ENCODE measurements at places on chromosomes 11 and 22.

DNA sequence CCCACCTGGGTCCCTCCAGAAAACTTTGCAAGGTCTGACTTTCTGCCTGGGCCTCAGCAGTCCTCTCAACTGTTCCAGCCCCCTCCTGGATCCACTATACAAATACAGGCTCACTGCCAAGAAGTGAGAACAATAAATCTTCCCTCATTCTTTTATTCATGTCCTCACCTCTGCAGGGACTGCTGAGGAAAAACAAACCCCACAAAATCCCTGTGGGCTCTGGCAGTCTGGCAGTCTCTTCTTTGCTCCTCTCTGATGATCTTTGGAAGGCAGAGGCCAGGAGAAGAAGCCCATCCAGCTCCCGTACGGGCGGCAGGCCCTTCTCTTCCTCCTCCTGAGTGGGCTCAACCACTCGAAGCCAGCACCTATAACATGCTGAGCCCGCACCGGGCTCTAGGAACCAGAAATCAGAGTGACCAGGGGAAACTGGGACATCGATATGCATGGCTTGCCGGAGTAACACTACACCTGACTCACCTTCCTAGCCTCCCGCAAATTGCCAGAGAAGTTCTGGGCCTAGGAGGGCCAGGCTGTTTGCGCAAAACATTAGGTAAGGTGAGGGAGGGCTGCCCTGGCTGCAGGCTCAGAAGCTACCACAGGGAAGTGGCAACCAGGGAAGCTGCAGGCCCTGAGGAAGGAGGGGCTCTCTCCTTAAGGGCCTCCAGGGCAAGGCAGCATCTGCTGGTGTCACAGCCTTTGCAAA, 24.2 kb downstream of the TMPRSS5 start:
- DNase-seq = peak; percentile 84

GRCh38 chr11:98194611-98195010, 826.1 kb upstream of the CNTN5 start:
- DNase-seq = no peak

DNA sequence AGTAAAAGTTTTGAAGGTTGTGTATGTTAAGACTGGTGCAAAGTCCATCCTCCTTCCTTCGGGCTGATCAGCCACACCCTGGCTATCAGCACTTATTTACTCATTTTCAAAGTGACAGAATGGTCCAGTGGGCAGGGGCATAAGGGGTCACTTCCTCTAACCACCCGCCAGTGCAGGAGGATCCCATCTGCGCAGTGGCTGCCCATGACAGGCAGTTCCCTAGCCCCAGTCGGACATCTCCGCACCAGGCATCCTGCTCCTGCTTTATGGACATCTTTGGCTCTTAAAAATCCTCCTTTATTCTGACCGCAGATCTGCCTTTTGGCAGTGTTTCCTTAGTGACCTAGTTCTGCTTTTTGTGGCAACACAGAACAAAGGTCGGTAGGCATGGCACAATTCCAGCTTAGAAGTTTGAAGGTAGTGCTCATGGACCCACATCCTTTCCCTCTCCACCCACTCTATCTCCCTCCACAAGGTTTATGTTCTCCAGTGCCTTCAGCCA, 55.9 kb downstream of the BMAL1 start:
- DNase-seq = no peak

DNA sequence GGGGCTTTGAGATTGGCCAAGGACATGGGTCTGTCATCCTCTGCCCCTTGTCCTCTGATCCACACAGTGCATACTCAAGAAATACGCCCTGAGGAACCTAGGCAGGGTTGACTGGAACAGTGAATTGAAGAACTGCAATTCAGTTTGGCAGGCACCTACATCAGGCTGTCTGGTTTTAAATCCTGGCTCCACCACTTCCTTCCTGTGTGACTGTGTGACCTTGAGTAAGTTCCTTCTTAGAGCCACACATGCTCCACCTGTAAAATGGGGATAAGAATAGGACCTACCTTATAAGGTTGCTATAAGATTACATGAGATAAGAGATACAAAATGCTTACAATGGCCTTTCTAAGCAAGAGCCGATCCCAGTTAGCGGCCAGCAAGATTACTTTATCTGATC, 15.8 kb upstream of the TCF20 start:
- DNase-seq = no peak

- no peak for DNase-seq
Observed at GRCh38 chr11:119880143-119880542, 151.1 kb upstream of the NECTIN1 start.

DNA sequence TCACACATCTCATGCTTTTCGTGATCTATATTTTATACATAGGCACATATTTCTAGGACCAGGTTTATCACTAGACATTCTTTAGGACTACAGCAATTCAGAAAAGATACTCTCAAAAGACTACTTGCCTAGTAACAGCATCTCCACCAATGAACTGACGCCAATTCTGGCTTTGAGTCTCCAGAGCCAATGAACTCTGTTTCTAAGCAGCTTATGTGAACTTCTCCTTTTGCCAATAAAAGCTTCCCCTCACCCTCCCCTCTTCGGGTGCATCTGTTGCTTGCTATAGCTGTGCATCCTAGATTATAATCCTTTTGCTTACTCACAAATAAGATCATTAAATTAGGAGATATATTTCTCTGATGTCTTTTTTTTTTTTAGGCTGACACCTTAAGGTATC, 11.4 kb upstream of the ANKK1 start:
- no peak for DNase-seq

- DNase-seq = peak; percentile 78
Observed at GRCh38 chr11:120235024-120235628, 4.8 kb upstream of the POU2F3 start.

- DNase-seq = peak; percentile 59
Observed at GRCh38 chr22:19524170-19525115, at the start of gene CLDN5. Gene CLDN5, minus strand, starts transcription at chr22:19524410. Its CDS starts 155 bp downstream, at chr22:19524255.

DNA sequence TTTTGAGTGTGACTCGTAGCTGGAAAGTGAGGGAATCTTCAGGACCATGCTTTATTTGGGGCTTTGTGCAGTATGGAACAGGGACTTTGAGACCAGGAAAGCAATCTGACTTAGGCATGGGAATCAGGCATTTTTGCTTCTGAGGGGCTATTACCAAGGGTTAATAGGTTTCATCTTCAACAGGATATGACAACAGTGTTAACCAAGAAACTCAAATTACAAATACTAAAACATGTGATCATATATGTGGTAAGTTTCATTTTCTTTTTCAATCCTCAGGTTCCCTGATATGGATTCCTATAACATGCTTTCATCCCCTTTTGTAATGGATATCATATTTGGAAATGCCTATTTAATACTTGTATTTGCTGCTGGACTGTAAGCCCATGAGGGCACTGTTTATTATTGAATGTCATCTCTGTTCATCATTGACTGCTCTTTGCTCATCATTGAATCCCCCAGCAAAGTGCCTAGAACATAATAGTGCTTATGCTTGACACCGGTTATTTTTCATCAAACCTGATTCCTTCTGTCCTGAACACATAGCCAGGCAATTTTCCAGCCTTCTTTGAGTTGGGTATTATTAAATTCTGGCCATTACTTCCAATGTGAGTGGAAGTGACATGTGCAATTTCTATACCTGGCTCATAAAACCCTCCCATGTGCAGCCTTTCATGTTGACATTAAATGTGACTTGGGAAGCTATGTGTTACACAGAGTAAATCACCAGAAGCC, 11.0 kb downstream of the OR51E1 start:
- DNase-seq = no peak

GRCh38 chr11:33027846-33028536, 11.4 kb upstream of the TCP11L1 start:
- DNase-seq = no peak

DNA sequence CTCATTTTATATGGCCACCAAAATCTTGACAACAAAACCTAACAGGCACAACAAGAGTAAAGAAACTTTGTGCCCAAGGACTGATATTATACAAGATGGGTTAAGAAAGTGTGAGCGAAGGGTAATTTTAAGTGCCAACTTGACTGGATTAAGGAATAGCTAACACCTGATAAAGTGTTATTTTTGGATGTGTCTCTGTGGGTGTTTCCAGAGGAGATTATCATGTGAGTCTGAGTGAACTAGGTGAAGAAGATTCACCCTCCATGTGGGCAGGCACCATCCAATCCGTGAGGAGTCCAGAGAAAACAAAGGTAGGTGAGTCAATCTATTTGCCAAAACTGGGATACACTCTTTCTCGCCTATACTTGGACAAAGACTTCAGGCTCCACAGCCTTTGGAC, 461.6 kb downstream of the ETS1 start:
- no peak for DNase-seq

GRCh38 chr11:112050721-112051120, 23.1 kb downstream of the PIH1D2 start:
- no peak for DNase-seq

DNA sequence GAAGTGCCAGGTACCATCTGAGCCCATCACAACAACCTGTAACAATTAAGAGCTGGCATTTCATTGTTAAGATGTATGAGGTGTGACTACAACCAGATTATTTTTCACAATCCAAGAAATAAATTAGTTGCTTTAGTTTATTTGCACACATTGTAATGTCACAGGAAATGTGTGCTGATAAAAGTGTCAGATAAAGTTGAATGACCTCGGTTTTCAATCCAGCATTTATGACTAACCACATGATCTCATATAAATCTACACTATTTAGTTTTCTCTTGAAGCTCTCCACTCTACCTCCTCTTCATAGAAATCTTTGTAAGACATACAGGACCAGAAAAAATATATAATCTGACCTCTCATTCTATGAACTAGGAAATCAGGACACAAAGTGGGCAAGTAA, 166.2 kb downstream of the PGR start:
- no peak for DNase-seq

DNA sequence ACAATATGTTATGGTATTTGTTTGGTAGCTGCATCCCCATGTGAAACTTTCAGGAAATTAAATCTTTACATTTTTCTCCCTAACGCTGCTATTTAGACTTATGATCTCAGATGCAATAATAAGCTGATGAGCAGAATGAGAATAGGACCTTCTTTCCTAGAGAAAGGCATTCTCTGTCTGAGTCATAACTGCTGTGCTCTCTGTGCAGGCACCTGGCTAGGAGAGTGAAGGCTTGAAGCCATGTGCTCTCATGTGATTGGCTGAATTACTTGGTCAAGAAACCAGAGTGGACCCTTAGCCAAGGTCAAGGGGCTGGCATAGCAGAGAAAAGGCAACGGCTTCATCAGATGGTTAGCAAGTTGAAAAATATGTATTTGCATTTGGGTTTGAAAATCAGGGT, 185.0 kb downstream of the ADAMTS15 start:
- no peak for DNase-seq

DNA sequence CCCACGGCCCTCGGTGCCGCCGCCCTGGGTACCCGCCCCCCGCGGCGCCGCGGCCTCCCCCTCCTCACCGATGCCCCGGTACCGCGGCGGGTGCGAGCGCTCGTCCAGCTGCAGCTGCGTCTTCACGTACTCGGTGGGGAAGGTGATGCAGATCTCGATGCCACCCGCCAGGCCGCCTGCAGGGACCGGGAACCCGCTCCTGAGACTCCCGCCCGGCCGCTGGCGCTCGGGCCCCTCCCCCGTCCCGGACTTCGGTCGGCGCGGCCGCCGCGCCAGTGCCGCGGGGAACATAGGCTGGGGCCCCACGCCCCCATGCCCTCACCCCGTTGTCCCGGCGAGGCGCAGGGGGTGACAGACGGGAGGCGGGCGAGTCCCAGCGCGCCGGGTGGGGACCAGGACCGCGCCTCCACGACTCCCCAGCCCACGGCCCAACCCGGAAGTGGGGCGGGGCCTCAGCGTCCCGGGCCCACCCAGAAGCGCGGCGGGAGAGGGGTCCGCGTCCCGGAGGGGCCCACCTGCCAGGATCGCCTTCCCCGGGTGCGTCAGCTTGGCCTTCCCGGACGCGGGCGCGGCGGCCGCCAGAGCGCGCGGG, 375 bp downstream of the SLC25A1 start:
- peak; percentile 52 for DNase-seq

DNA sequence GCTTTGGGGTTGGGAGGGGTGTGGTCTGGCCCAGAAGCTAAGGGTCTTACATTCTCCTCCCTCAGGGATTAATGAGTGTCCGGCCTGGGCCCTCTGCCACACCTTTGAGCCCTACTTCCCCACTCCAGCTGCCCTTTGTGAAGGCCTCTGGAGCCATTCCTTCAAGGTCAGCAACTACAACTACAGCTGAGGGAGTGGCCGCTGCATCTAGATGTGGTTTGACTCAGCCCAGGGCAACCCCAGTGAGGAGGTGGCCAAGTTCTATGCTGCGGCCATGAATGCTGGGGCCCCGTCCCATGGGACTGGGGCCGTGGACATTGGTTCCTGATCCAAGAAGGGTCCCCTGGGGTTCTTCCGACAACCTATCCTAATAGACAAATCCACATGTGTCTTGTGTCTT, 14.3 kb upstream of the FOLR1 start:
- no peak for DNase-seq

DNA sequence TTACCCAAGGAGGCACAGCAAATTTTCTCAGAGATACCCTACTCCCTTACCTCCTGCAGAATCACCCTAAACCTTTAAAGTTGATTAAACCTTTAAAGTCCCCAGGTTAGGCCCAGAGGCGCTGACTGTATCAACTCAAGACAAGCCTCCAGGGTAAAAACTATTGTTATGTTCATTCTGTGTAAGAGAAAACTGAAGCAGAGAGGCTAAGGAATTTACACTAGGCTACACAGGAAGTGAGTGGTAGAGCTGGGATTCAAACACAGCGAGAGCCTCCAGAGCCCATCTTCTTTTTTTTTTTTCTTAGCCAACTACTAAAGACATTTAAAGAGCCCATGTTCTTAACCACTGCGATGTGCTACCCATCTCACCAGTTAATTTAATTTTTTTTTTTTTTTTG, 56.3 kb upstream of the GRK3 start:
- no peak for DNase-seq

DNA sequence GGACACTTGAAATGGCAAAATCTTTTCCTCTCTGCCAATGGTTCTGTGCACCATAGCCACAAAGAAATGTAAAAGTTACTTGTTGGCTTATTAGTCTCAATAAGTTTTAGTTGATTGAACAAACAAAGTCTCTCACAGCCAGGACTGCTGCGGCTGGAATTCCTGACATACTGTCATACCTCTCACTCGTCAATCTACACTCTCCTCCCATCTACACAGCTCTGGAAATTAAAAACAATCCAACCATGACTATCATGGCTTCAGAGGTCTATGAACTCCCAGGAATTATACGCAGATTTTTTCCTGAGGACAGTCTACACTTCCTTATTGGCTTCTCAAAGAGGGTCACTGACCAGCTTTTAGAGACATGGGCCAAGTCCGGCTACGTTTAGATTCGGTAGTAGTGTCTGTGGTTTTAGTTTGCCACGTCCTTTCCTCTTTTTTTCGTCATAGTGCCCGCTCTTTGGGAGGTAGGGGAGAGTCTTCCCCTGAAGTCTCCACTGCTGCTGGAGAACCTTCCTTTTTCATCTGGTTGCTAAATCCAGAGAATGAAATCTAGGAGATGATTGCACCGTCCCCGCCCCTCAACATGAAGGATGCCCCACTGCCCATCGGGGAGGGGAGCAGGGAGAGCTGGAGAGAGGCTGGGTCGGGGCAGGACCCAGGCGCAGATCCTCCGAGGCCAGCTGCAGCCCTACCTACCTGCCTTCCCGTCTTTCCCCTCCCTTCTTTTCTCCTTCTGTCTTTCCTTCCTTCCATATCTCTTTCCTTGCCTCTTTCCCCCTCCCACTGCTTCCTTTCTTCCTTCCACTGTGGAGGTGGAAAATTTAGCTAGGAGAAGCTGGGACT, 1.0 kb upstream of the PLEKHB1 start:
- no peak for DNase-seq

Measured in NCI-H1417 (cell line).